ENCODE measurements at places on chromosomes 13 and 19.

GRCh38 chr19:52297601-52298364 is 814 bp downstream of the ZNF480 start:
- no peak for DNase-seq

- no peak for DNase-seq
Observed at GRCh38 chr19:8988204-8988603, 22.0 kb downstream of the MUC16 start.

- DNase-seq: peak; percentile 76
Observed at GRCh38 chr19:17751103-17751911, at the start of gene FCHO1. TSS of gene FCHO1 (plus strand) at chr19:17751477. CDS start at chr19:17755165, 3,688 bp downstream.

DNA sequence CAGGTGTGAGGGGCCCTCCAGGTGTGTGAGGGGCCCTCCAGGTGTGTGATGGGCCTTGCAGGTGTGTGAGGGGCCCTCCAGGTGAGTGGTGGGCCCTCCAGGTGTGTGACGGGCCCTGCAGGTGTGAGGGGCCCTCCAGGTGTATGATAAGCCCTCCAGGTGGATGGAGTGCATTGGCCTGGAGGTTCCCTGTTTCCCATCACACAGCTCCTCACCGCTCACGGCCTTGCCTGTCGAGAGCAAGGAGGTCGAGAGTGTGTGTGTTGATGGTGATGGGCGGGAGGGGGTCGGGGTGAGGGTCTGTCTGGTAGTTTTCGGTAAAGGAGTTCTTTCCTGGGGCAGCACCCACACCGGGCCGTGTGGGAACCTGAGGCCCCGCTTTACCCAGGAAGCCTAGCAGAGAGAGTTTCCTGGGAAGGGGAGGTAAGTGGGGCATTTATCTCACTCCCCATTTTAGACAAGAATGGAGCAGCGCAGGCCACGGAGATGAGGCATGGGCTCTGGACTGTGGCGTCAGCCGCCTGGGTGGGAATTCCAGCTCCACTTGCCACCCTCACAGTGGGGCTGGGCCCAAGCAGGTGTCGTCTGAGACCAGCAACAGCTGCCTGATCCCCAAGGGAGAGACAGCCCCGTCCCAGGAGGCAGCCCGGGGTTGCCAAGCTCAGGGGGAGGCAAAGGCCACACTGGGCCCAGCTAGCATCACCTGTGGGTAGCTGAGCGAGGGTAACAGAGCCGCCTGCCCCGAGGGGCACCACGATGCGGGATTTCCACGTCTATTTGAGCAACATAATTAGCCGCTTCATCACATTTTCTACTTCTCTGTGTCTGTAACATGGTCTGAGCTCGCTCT is 10.9 kb upstream of the GAS6 start:
- no peak for DNase-seq

DNA sequence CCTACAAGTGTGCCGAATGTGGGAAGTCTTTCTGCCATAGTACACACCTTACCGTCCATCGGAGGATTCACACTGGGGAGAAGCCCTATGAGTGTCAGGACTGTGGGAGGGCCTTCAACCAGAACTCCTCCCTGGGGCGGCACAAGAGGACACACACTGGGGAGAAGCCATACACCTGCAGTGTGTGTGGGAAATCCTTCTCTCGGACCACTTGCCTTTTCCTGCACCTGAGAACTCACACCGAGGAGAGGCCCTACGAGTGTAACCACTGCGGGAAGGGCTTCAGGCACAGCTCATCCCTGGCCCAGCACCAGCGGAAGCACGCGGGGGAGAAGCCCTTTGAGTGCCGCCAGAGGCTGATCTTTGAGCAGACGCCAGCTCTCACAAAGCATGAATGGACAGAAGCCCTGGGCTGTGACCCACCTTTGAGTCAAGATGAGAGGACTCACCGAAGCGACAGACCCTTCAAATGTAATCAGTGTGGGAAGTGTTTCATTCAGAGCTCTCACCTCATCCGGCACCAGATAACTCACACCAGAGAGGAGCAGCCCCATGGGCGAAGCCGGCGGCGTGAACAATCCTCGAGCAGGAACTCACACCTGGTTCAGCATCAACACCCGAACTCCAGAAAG is 10.3 kb upstream of the ERVK3-1 start:
- DNase-seq: no peak

- no peak for DNase-seq
Observed at GRCh38 chr19:35911790-35912189, 3.7 kb upstream of the TYROBP start.

GRCh38 chr13:32938907-32939306 is 77.3 kb upstream of the KL start:
- no peak for DNase-seq

DNA sequence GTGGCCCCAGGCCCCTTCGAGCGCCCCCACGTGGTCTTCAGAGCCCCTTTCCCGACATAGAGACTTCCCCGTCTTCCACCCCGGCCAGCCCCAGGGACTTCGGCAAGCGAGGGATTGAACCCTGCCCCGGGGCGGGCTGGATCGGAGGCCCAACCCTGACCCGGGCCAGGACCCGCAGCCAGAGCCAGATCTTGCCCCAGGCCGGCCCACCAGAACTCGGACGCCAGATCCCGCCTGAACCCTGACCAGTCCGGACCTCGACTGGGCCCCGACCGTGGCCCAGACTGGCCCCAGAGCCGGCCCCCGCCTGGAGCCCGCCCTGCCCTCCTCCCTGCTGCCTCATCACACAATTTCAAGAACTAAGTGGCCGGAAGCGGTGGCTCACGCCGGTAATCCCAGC is 253 bp upstream of the TPTE2 start:
- DNase-seq: no peak

All from stimulated activated CD8-positive, alpha-beta memory T cell treated with anti-CD3 and anti-CD28 coated beads, Interleukin-2, amount 100 ng/mL, for 1 hour (primary cell).